ENCODE measurements at places on chromosomes 5 and 9.

DNA sequence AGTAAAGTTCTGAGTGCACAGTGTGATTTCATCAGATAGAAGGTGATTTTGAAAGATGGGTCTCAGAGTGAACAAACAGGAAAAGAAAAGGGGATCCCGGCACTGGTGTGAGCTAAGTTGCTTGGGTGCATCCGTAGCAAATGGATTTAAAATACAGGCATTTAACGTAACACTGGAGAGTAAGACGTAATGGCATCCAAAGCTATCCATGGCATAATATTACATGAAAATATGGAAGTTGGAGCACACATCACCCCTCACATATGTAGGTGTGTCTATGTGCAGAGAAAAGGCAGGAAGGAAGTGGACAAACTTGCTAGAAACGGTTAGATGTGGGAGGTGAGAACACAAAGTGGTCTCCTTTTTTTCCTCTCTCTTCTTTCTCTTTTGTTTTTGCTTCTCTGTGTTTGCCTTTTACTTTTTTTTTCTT is 38.2 kb upstream of the SEMA4D start:
- DNase-seq, result no peak

DNA sequence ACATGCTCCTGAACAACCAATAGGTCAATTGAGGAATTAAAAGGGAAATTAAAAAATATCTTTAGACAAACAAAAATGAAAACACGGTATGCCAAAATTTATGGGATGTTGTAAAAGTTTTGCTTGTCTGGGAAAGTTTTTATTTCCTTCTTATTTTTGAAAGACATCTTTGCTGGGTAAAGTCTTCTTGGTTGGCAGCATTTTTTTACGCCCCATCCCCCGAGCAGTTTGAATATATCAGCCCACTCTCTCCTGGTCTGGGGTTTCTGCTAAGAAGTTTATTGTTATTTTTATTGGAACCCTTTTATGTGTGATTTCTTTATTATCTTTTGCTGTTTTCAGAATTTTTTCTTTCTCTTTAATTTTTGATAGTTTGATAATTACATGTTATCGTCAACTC is 16.3 kb downstream of the XRCC4 start:
- no peak for DNase-seq

- DNase-seq, result no peak
These were observed 30.4 kb downstream of the RANBP17 start for GRCh38 chr5:170892196-170892595.

DNA sequence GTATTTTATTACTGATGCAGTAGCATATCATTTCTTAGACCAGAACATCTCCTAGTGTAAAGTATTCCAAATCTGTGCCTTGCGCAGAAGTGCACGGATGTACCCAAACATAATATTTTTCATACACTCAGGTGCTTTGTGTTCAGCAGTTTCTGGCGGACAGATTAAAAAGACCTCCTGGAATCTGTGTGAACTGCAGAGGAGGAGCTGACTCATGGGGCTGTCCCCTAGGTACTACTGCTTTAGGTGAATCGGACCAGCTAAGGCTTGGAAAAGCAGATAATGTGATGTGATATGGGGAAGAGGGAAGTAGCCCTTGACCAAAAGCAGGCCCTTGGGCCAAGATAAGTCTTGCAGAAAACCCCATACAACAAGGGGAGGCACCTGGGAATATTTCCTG is 310.1 kb downstream of the PLK2 start:
- DNase-seq, result peak; percentile 25

Data from RWPE1 (cell line).